ENCODE measurements at places on chromosomes 16 and 17. TPM values are rescaled to one million over a fixed set of nuclear protein-coding genes. Genes with fewer than 3 reads are reported as not detected.

TPSB2 gene
- not detected for total RNA-seq

SHCBP1 gene
- 18.7 TPM for total RNA-seq

SDF2 gene
- total RNA-seq, result 62.7 TPM

CDK5RAP3 gene
- 168 TPM for total RNA-seq

LRRC75A gene
- 7.2 TPM for total RNA-seq

SLC13A2 gene
- not detected for total RNA-seq

CMTM2 gene
- total RNA-seq, result not detected

ERCC4 gene
- 7.7 TPM for total RNA-seq

QPRT gene
- 112 TPM for total RNA-seq

TNFRSF17 gene
- not detected for total RNA-seq

PABPN1L gene
- total RNA-seq, result not detected
